ENCODE measurements at places on chromosomes 4 and X.

GRCh38 chr4:36493251-36493650 is 211.8 kb downstream of the DTHD1 start:
- no peak for DNase-seq

GRCh38 chr4:1179089-1179441 is 6.7 kb upstream of the SPON2 start:
- no peak for DNase-seq

DNA sequence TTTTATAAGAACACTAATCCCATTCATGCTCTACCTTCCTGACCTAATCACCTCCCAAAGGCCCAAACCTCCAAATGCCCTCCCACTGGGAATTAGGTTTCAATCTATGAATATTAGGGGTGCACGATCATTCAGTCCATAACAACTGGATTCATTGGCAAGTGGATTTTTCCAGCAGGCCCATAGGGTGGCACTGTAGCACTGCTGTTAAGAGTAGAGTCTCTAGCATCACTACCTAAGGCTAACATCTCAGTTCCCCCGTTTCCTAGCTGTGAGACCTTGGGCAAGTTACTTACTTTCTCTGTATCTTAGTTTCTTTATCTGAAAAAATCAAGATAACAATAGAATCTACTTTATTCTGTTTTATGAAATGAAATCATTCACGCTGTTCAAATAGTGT is 315.8 kb downstream of the STIM2 start:
- DNase-seq, result no peak

DNA sequence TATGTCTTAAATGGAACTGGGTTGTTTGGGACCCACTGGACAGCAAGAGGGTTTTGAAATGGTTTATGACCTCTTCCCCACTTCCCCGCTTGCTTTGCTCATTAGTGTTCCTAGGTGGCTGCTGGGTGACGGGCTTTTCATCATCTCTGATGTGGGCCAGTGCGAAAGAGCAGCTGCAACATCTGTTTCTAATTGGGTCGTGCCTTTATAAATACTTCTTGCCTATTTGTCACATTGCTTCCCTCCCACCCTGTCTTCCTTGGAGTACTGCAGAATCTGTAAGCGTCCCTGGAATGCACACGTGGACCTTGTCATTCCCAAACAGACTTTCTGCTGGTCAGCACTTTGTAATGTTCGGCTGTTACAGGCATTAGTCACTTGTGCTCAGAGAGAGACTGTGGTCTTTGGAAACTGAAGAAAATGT is 35.2 kb downstream of the SEPTIN11 start:
- DNase-seq, result no peak

GRCh38 chrX:23964191-23964590 is 56.4 kb downstream of the CXorf58 start:
- DNase-seq, result no peak

- DNase-seq, result no peak
These were observed 20.6 kb upstream of the SOX3 start for GRCh38 chrX:140525448-140525847.

- DNase-seq, result no peak
These were observed 991.0 kb downstream of the ARAP2 start for GRCh38 chr4:35253331-35253730.

DNA sequence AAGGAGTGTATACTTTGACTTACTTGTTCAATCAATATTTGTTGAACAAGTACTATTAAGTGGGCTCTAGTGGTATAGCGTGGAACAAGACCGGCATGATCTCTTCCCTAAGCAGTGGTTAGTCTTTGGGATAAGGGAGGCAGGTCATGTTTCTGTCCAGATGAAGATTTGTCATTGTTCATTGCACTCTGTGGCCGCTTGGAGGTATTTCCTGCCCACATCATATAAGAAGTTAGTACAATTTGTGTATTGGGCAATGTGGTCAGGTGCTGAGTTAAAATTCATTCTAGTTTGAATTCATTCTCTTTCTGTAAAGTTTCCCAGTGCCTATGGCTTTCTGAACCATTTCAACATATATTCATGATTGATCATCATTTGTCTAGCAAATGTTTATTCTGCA is 101.1 kb upstream of the SHISA3 start:
- DNase-seq, result no peak

DNA sequence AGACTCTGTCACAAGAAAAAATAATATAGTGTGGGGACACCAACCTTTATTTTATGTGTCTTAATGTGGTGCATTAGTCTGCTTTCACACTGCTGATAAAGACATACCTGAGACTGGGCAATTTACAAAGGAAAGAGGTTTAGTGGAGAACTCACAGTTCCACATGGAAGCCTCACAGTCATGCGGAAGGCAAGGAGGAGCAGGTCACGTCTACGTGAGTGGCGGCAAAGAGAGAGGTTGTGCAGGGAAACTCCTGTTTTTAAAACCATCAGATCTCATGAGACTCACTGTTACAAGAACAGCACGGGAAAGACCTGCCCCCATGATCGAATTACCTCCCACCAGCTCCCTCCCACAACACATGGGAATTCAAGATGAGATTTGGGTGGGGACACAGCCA is 130.2 kb downstream of the AFF1 start:
- no peak for DNase-seq

GRCh38 chr4:139791681-139792080 is 126.1 kb downstream of the MGST2 start:
- no peak for DNase-seq

GRCh38 chrX:151393514-151393913 is 3.5 kb upstream of the VMA21 start:
- DNase-seq, result peak; percentile 16

DNA sequence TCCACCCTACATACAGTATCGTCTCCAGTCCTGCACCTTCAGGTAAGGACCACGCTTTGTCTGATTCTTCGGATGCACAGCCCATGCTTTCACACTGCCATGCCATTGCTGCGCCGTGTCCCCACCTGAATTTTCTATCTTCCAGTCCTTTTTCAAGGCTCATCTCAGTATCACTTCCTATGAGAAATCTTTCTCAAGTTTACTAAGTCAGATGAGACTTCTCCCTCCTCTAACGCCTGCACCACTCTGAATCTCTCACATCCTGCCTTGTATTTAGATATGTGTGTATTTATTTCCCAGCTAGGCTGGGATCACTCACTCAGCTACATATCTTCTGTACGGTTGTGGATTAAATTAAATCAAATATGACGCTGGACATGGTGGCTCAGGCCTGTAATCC is 116.8 kb downstream of the SMIM20 start:
- no peak for DNase-seq

- DNase-seq, result no peak
These were observed 3.3 kb downstream of the COL4A5 start for GRCh38 chrX:108442901-108443464.

DNA sequence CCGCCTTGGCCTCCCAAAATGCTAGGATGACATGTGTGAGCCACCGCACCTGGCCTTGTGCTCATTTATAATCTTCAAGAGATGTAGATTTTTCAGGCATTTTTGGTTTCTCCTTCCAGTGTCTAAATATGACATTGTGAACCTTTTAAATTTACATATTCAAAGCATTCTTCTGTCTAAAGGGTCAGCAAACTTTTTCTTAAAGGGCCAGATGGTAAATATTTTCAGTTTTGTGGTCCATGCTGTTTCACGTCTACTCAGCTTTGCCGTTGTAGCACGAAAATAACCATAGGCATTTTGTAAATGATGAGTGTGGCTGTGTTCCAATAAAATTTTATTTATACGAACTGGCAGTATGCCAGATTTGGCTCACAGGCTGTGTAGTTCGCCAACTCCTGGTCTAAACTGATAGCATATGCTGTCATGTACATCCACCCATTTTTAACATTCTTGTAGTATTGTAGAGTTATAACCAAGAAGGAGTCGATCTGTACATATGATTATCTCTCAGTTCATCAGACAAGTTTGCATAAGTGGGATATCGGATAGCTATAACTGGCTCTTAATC is 12.7 kb upstream of the GCNA start:
- no peak for DNase-seq

DNA sequence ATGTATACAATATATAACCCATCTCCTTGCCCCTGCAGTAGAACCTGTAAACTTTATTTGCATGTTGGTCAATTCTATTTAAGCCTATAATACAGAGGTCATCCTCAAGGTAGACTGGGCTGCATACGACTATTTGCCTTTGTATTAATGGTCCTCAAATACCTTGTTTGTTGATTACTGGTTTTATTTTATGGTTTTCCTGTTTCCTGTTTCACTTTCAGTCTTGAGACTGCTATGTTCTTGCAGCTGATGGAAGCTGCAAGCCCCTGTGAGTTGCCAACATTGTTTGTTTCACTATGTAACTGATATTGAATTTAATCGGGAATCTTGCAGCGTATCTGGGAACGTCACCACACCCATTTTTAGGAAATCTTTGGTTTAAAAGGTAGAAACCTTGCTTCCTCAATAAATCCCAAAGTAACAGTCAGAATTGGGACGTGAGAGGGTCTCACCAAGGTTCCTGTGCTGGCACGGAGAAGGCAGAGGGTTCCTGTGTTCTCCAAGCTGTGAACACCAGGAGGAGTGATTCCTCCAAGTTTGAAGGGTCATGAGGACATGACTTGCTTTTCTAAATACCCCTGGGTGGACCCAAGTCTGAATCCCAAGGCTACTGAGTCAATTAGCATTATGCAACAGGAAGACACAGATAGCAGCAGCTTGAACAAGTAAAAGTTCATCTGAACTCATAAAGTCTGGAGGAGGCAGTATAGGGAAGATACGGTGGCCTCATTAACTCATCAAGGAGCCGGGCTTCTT is 110.6 kb upstream of the PNPLA4 start:
- DNase-seq, result no peak

- no peak for DNase-seq
These were observed 55.3 kb downstream of the GPR143 start for GRCh38 chrX:9710332-9710731.

DNA sequence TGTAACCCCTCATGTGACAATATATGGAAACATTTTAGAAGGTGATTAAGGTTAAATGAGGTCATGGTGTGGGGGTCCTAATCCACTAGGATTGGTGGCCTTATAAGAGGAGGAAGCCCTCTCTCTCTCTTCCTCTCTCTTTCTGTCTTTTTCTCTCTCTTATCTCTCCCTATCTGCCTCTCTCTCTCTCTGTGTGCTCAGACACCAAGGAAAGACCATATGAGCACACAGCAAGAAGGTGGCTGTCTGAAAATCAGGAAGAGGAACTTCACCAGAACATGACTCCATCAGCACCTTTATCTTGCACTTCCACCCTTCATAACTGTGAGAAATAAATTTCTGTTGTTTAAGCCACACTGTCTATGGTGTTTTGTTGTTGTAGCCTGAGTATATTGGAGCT is 1472.2 kb downstream of the PCDH7 start:
- no peak for DNase-seq

DNA sequence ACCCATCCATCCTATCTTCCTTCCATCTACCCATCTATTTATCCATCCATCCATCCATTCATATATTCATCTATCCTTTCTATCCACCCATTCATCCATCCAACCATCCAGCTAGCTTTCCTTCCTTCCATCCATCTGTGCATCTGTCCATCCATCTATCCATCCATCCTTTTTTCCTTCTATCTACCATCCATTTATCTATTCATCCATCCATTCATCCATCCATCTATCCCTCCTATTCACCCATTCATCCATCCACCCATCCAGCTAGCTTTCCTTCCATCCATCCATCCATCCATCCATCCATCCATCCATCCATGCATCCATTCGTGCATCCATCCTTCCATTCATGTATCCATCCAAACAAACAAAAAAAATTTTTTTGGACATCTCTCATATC is 118.8 kb downstream of the PSAPL1 start:
- no peak for DNase-seq

- no peak for DNase-seq
These were observed 1.5 kb downstream of the ZNF182 start for GRCh38 chrX:48002319-48002718.

DNA sequence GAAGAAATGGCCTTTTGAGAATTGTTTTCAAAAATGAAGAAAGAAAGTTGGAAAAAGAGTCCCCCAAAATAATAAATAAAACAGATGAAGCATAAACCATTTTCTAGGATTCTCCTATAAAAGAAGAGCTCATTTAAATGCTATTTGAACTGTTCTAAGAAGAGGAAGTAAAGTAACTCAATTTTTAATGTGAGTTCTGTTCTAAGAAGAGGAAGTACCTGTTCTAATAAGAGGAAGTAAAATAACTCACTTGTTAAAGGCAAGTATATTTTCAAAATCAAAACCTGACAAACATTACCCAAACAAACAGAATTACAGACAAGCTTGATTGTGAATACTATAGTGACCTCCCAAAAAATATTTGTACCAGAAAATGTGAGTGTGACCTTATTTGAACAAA is 1326.3 kb downstream of the C4orf33 start:
- DNase-seq, result no peak

GRCh38 chr4:123497340-123497739 is 100.7 kb downstream of the SPRY1 start:
- DNase-seq, result no peak

DNA sequence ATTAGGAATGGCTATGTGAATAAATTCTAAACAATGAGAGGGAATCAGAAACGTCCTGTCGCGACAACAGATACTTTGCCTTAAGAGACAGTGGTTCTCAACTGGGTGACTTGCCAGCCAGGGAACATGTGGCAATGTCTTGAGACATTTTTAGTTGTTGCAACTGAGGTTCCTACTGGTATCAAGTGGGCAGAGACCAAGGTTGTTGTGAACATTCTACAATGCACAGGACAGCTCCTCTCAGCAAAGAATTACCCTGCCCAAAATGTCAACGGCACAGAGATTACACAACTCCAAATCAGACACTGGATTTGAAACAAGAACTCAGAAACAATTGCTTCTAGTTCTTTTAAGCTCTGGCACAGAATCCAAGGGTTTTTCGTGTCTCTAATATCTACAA is 128.6 kb downstream of the ARHGAP6 start:
- DNase-seq, result no peak

DNA sequence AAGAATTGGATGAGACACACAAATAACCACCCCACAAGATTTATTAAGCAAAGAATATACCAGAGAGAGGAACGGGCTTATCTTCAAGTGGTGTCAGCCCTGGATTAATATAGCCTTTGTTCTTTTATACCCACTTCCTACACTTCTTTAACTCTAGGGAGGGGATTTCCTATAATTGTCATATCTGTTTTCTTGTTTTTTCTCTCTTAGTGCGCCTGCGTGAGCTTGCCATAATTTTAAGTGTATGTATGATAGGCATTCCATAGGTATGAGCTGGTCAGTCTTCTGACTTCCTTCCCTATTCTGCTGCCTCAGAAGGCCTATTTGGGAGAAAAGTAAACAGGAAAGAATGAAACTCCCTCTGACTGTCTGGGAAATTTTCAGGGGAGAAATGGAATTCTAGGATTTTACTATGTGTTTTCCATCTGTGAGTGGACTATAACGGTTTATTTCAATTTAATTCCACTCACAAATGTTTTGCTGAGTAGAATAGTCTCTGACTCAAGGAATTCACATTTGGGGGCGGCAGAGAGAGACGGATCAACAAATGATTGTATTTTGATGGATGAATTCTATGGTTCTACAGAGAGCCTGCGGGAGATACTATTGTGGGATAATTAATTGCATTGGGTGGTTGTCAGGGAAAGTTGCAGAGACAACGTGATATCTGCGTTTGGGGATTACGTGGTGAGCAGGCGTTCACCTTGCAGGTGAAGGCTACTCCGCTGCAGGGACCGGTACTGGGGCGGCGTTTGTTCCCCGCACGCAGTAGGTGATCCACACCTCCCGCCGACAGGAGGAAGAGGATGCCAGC is 626 bp upstream of the CEP135 start:
- DNase-seq, result no peak

GRCh38 chrX:4935846-4936245 is 1222.4 kb upstream of the PRKX start:
- no peak for DNase-seq

- no peak for DNase-seq
These were observed 15.9 kb downstream of the PCGF3 start for GRCh38 chr4:721261-722168.

All from stimulated activated CD4-positive, alpha-beta T cell treated with anti-CD3 and anti-CD28 coated beads, Interleukin-12 subunit alpha, Interleukin-12 subunit beta, amount 100 ng/mL, for 48 hours (primary cell).